ENCODE measurements at places on chromosomes 11 and 22.

- DNase-seq, result no peak
These were observed 20.9 kb downstream of the TSSC4 start for GRCh38 chr11:2421226-2421994.

DNA sequence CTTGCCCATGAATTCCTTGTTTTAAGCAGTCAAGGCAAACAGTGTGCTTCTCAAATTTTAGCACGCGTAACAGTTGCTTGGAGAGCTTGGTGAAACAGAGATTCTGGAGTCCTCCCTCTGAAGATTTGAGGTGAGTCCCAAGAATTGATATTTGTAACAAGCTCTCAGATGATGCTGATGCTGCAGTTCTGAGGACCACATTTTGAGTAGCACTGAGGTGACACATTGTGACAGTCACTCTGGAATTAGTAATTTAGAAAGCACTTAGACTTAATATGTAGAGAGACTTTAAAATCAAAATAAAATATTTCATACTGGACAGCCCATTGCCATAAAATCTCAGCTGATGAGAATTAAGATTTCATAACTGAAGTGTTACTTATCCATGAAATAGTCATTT lies 38.5 kb downstream of the DNAJC24 start:
- no peak for DNase-seq

GRCh38 chr11:3380706-3381545 lies 2.0 kb upstream of the ZNF195 start:
- no peak for DNase-seq

- no peak for DNase-seq
These were observed 667 bp downstream of the RAB6A start for GRCh38 chr11:73760135-73760678.

DNA sequence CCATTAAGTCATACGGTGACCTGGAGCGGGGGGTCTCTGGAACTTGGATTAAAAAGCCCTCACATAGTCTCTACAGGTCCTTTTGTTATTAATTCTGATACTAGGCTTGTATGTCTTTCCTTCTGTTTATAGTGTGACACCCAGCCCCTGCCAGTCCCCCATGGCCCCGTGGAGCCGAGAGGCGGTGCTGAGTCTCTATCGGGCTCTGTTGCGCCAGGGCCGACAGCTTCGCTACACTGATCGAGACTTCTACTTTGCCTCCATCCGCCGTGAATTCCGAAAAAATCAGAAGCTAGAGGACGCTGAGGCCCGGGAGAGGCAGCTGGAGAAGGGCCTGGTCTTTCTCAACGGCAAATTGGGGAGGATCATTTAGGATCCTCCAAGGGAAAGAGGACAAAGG lies 2.0 kb downstream of the MIEF1 start:
- DNase-seq, result no peak

GRCh38 chr11:14422814-14423182 lies 63.8 kb upstream of the RRAS2 start:
- no peak for DNase-seq

GRCh38 chr11:75072582-75072981 lies 24.1 kb downstream of the OR2AT4 start:
- DNase-seq, result no peak

GRCh38 chr11:113518716-113519495 lies 43.7 kb upstream of the DRD2 start:
- no peak for DNase-seq

GRCh38 chr11:119545978-119546915 lies 123.3 kb upstream of the THY1 start:
- DNase-seq, result no peak

- no peak for DNase-seq
These were observed 371.2 kb downstream of the CTTN start for GRCh38 chr11:70769521-70769920.

DNA sequence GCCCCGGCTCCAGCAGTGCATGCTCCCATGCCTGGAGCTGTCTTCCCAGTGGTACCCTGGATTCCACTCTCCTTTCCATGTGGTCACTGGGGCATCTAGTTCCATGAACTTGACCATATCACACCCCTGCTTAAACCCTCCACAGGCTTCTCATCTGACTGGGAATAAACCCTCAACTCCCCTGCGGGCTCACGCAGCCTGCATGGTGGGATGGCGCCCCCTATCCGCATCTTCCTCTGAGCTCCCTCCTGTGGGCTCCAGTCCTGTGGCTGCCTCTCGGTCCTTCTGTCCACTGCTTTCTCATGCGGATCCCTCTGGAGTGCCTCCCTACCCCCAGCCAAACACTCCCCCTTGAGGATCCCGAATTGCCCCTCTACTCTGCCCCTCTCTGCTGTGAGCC lies 41.4 kb upstream of the TTLL12 start:
- DNase-seq, result no peak

DNA sequence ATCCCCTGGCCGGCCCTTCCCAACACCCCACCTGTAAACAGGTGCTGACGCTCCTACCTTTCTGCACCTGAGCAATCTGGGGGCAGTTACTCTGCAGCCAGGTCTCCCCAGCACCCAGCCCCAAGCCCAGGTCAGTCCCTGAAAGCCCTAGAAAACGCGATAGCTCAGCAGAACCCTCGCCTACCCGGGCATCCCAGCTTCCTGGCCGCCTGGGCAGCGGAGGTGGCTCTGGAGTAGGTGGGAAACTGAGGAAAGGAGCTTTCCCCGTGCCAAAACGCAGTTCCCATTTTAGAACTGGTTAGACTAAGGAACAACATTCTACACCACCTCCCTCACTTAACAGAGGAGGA lies 445 bp downstream of the SYTL2 start:
- DNase-seq, result no peak

GRCh38 chr22:27895600-27895999 lies 23.5 kb downstream of the PITPNB start:
- no peak for DNase-seq

DNA sequence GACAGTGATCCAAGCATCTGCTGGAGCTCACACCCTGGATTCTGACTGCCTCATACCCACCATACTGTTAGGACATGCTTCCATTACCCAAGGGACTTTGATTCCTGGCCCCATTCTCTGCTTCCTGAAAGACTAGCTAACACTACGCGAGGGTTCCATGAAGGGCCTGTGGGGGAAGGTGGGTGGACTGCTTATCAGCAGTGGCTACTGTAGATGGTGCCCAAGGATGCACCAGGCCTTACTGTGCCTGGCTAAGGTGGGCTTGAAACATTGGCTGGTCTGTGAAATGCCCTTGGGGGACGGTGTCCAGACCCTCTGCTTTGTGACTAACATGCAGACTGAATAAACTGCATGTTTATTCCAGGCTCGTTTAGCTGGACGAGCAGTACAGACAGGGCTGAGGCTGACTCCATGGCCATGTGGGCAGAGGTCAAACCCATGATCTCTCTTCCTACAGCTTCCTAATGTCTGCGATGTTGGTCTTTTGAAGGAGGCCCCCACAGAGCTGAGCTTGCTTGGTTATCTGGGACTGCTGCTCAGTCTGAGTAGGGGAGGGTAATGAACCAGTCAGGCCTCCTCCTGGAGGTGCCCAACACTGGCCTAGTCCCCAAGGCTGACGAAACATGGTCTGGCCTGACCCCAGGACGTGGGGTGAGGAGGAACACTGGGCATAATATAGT lies 48.3 kb upstream of the PHOX2A start:
- DNase-seq, result no peak

Measured in T-helper 22 cell (primary cell).